ENCODE measurements at places on chromosomes 2 and 18.
A peak's percentile ranks its signal among the peaks of the same experiment; 100 is the strongest.

GRCh38 chr2:729376-729861, 52.2 kb upstream of the TMEM18 start:
- peaks cover 11% of the 10 kb centered on the region for H3K27me3 ChIP-seq
- H3K27ac ChIP-seq: no peak overlapping the region
- no peak overlapping the region for H3K4me3 ChIP-seq
- DNase-seq: no peak
- peaks cover 5% of the 10 kb centered on the region for H3K4me1 ChIP-seq

GRCh38 chr2:60555783-60556139, 2.3 kb upstream of the BCL11A start:
- peaks cover 29% of the 10 kb centered on the region for H3K4me1 ChIP-seq
- peaks cover 70% of the 10 kb centered on the region for H3K27me3 ChIP-seq
- DNase-seq: no peak
- peak overlapping the region; percentile 49 for H3K27ac ChIP-seq
- peaks cover 10% of the 10 kb centered on the region for H3K36me3 ChIP-seq
- H3K4me3 ChIP-seq: peak overlapping the region; percentile 84

GRCh38 chr2:955829-956731, 5.4 kb downstream of the SNTG2 start:
- no peak overlapping the region for H3K27ac ChIP-seq
- no peaks in the 10 kb centered on the region for H3K36me3 ChIP-seq
- no peak for DNase-seq
- H3K27me3 ChIP-seq: peaks cover 56% of the 10 kb centered on the region
- no peak overlapping the region for H3K4me3 ChIP-seq

DNA sequence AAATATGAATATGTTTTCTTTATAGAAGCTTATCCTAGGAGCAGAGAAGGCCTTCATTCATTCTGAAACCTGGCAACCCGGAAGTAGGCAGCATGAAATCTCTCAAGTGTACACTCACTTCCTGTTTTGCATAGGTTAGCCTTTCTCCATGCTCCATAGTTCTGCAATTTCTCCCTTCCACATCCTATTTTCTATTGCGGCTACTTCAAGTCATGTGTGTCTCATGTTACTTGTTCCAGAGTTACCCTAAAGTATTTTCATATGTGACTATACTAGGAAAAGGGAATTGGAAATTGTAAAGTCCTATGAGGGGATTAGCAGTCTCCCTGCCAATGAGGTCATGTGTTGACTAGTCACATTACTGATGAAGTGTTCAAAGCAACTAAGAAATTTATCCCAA, 320.6 kb downstream of the NCKAP5 start:
- DNase-seq: no peak
- no peak overlapping the region for H3K4me3 ChIP-seq
- H3K27ac ChIP-seq: no peak overlapping the region

DNA sequence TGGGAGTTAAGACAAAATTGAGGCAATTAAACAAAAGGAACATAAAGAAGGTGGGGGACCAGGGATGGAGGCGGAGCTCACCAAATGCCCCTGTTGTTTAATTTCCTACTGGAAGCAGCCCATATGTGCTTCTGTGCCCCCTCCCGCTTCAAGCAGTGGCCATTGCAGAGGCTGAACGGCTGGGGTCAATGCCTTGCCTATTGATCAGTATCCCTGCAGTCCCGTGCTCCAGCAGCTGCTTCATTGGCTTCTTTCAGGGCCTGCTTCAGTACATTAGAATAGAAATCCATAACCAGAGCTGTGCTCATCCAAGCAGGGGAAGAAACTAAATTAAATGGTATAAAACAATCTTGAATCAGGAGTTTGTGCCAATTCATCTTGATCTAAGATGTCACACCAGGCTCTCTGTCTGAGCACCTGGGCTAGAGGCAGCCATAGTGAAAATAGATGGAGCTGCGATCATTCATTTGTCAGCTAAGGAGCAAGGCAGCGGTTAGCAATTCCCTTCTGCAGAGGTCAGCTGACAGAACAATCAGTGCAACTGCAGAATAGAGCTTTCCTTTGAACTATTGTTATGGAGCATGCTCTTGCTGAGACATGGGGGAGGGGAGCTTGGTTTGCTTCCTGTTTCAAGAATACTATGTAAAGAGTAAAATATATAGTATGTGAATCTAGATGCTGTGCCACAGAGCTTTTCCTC, 222.4 kb downstream of the WDR7 start:
- H3K4me1 ChIP-seq: peaks cover 14% of the 10 kb centered on the region
- H3K36me3 ChIP-seq: peaks cover 4% of the 10 kb centered on the region
- no peak overlapping the region for H3K4me3 ChIP-seq
- H3K27ac ChIP-seq: no peak overlapping the region
- DNase-seq: no peak

GRCh38 chr2:191968120-191968519, 121.2 kb upstream of the CAVIN2 start:
- no peaks in the 10 kb centered on the region for H3K4me1 ChIP-seq
- H3K4me3 ChIP-seq: no peak overlapping the region
- no peak for DNase-seq
- H3K27me3 ChIP-seq: peaks cover 50% of the 10 kb centered on the region
- H3K27ac ChIP-seq: no peak overlapping the region

DNA sequence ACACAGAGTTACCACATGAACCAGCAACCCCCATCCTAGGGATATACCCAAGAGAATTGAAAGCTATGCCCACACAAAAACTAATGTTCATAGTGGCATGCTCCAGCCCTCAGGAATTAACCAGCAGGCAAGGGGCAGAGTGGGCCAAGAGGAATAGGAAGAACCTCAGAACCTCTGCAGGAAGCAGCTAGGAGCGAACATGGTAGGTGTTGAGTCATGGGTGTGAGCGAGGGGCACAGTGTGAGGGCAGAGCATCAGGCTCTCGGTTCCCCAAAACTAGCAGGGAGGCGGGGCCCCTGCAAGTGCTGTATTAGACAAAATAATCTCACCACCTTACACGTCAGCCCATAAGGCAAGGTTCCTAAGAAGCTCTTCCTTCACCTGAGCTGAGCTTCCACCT, 5.6 kb upstream of the RUFY4 start:
- H3K27ac ChIP-seq: no peak overlapping the region
- H3K27me3 ChIP-seq: peaks cover 62% of the 10 kb centered on the region
- H3K4me3 ChIP-seq: no peak overlapping the region

- peaks cover 59% of the 10 kb centered on the region for H3K27me3 ChIP-seq
- no peak overlapping the region for H3K27ac ChIP-seq
- no peak for DNase-seq
- H3K4me3 ChIP-seq: no peak overlapping the region
- H3K4me1 ChIP-seq: no peaks in the 10 kb centered on the region
These were observed 127.2 kb downstream of the FHOD3 start for GRCh38 chr18:36424741-36425142.

- H3K36me3 ChIP-seq: no peaks in the 10 kb centered on the region
- no peak overlapping the region for H3K4me3 ChIP-seq
- H3K27ac ChIP-seq: no peak overlapping the region
These were observed 17.3 kb downstream of the LYPD6B start for GRCh38 chr2:149055751-149056150.

- no peaks in the 10 kb centered on the region for H3K27me3 ChIP-seq
- H3K27ac ChIP-seq: no peak overlapping the region
- no peak for DNase-seq
These were observed 175.7 kb downstream of the ETAA1 start for GRCh38 chr2:67572721-67573435.

GRCh38 chr18:37567061-37567993, 1.7 kb upstream of the CELF4 start:
- H3K27me3 ChIP-seq: peaks cover 77% of the 10 kb centered on the region
- no peak for DNase-seq
- H3K4me3 ChIP-seq: peak overlapping the region; percentile 26
- H3K27ac ChIP-seq: no peak overlapping the region
- H3K4me1 ChIP-seq: no peaks in the 10 kb centered on the region

- H3K36me3 ChIP-seq: no peaks in the 10 kb centered on the region
- H3K27ac ChIP-seq: peak overlapping the region; percentile 82
- H3K4me3 ChIP-seq: peak overlapping the region; percentile 74
- peaks cover 20% of the 10 kb centered on the region for H3K27me3 ChIP-seq
- no peak for DNase-seq
- peaks cover 19% of the 10 kb centered on the region for H3K4me1 ChIP-seq
These were observed 97.6 kb downstream of the NDUFA10 start for GRCh38 chr2:239927424-239927981.

GRCh38 chr2:41735476-41735875, 312.3 kb upstream of the PKDCC start:
- no peaks in the 10 kb centered on the region for H3K4me1 ChIP-seq
- peaks cover 3% of the 10 kb centered on the region for H3K36me3 ChIP-seq
- H3K4me3 ChIP-seq: no peak overlapping the region
- H3K27me3 ChIP-seq: peaks cover 67% of the 10 kb centered on the region
- DNase-seq: no peak
- no peak overlapping the region for H3K27ac ChIP-seq

- H3K27me3 ChIP-seq: peaks cover 57% of the 10 kb centered on the region
- no peak overlapping the region for H3K4me3 ChIP-seq
- H3K36me3 ChIP-seq: no peaks in the 10 kb centered on the region
- no peak overlapping the region for H3K27ac ChIP-seq
These were observed 5.9 kb upstream of the FHL2 start for GRCh38 chr2:105404736-105405135.

DNA sequence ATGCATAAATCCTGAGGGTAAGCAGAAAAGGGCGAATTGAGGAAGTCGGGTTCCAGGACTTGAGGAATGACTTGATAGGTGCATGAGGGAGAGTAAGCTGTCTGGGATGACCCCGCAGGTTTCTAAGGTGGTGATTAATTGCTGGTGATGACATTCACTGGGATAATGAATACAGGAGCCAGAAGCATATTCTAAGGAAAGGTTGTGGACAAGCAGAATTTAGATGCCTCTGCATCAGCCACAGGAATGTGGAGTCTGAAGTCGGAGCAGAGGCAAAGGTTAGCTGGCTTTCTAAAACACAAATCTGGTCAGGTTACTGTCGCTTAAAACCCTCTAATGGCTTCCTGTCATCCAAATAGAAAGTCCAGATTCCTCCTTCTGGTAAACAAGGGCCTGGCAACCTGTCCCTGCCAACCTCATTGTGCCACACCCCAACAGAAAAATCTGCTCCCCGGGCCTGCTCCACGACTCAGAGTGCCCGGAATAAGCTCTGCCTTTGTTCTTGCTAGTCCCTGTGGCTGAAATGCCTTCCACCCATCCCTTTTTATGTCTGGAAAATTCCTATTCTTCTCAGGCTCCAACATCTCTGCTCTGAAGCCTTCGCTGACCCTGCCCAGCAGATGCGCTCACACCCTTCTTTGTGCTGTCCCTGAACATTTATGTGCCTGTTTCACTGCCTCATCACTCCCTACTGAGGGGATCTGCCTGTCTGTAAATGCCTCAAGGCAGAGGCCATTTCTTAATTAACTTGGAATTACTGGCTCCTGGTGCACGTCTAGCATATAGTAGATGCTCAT, 11.3 kb upstream of the TMEM214 start:
- peaks cover 1% of the 10 kb centered on the region for H3K36me3 ChIP-seq
- DNase-seq: no peak
- no peaks in the 10 kb centered on the region for H3K27me3 ChIP-seq
- H3K4me3 ChIP-seq: no peak overlapping the region

DNA sequence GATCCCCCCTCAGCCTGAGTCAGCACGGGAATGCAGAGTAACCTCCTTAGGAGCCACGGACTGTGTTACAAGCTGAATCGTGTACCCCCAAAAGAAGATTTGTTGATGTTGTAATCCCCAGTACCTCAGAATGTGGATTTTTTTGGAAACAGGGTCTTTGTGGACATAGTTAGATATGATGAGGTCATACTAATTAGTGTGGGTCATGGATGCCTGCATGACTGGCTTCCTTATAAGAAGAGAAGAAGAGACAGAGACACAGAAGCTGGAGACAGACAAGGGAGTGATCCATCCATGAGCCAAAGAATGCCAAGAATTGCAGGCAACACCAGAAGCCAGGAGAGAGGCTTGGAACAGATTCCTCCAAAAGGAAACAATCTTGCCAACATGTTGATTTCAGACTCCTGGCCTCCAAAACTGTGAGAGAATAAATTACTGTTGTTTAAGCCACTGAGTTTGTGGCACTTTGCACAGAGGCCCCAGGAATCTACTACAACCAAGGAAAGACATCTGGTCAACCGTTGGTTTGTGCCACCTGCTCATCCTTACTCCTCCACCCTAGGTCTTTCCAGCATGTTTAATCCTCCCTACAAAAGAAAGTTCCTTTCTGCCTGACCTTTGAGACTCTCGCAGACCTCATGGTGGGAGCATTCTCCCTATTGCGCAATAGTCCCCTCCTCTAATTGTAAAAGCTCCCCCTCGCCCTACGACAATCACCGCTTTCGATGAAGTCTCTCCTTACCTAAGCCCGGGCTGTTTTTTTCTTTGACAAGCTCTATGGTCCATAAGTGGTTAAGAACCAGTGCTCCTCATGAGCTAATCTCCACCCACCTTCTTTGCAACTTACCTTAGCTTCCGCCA, 91.6 kb downstream of the DNER start:
- no peak overlapping the region for H3K4me3 ChIP-seq
- no peaks in the 10 kb centered on the region for H3K36me3 ChIP-seq
- DNase-seq: no peak
- peaks cover 51% of the 10 kb centered on the region for H3K27me3 ChIP-seq

- H3K36me3 ChIP-seq: no peaks in the 10 kb centered on the region
- H3K27me3 ChIP-seq: peaks cover 22% of the 10 kb centered on the region
- DNase-seq: no peak
- H3K4me3 ChIP-seq: no peak overlapping the region
- H3K27ac ChIP-seq: no peak overlapping the region
These were observed 270.1 kb downstream of the EIPR1 start for GRCh38 chr2:3107567-3107966.

DNA sequence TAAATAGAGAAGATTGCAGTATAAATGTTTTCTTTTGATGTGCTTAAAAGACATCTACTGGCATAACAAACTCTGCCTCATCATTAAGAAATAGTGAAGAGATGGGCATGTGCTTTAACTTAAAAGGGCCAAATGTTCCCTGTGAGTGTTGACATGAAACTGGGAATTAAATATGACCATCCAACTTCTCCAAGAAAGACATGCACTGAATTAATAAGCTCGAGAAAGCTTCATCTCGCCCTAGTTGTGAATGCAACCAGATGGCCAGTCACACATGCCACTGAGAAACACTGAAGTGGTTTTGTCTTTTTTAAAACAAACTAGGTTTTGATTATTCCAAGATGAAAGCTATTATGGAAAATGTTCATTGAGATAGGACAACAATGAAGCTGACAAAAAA, 479.2 kb downstream of the RIT2 start:
- no peak overlapping the region for H3K27ac ChIP-seq
- no peaks in the 10 kb centered on the region for H3K36me3 ChIP-seq
- H3K4me1 ChIP-seq: no peaks in the 10 kb centered on the region
- no peak overlapping the region for H3K4me3 ChIP-seq
- no peak for DNase-seq

DNA sequence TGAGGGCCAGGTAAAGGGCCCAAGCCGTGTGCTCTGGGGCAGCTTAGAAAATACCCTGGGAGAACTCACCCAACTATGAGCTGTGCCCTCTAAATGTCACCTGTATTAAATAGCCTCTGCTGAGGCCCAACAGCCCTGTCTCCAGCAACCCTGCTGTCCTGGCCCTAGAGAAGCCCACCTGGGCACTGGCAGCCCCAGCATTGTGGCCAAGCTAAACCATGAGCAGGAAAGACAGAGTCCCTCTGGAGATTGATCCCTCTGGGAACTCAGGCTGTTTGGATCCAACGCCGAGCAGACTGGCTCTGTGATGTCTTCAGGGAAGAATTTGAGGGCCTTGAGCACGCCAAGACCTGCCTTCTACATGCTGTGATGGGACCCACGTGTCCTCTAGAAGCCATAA, 126.5 kb downstream of the TTC32 start:
- DNase-seq: no peak
- H3K36me3 ChIP-seq: peaks cover 5% of the 10 kb centered on the region
- no peak overlapping the region for H3K4me3 ChIP-seq
- H3K27me3 ChIP-seq: peaks cover 32% of the 10 kb centered on the region
- no peak overlapping the region for H3K27ac ChIP-seq

- no peak overlapping the region for H3K4me3 ChIP-seq
- no peak overlapping the region for H3K27ac ChIP-seq
- no peaks in the 10 kb centered on the region for H3K4me1 ChIP-seq
- H3K27me3 ChIP-seq: no peaks in the 10 kb centered on the region
- no peaks in the 10 kb centered on the region for H3K36me3 ChIP-seq
- no peak for DNase-seq
These were observed 53.3 kb downstream of the GULP1 start for GRCh38 chr2:188345020-188345419.

Measured in central memory CD8-positive, alpha-beta T cell (primary cell).